ENCODE measurements at places on chromosomes 1 and 21.
A peak's percentile ranks its signal among the peaks of the same experiment; 100 is the strongest.

- no peak for DNase-seq
Measured at GRCh38 chr1:225825607-225826007, 15.7 kb downstream of the EPHX1 start.

DNA sequence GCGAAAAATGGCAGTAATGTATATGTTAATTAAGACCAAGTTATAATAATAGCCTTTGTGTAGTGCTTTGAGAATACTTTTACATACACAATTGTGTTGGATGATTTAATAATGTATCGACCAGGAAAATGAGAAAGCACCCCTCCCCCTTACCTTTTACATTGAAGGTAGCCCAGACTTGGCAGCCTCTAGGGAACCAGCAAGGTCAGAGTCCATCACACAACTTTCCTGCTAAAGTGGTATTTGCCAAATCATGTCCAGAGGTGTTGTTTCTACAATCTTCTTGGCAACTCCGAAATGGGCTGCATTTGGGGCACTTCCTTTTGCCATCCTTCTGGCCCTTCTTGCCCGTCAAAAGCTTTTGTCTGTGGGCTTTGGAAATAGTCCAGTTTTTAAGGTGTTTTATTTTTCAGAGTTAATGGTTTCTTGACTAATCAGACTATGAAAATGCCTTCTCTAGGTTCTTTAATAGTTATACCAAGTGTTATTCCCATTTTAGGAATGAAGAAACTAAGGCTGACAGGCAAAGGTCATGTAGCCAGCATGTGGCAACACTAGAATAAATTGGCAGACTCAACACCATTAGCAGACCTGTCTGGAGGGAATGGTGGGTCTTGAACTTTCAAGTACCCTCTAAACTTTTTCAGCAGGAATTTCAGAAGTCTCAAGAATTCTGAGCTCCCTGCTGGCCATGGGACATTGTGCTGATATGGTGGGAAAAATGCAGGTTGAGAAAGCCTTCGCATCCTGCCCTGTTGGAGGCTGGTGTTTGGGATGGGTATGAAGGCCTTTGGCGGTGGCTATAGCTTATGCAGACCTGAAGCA is 6.8 kb downstream of the ATP1A1 start:
- no peak for DNase-seq

DNA sequence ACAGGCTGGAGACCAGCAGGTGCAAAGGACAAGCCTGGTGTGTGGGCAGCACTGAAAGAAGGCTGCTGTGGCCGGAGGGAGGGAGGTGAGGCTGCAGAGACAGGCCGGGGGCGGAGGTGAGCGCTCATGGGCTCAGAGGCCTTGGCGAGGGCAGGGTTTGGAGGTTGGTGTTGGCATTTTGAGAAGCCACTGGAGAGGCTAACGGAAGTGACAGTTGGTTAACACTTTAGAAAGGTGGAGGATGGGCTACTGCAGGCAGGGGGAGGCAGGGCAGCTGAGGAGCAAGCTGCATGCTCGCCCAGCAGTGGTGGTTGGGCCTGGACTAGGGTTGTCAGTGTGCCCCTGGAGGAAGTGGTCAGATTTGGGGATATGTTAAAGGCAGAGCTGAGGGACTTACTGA is 37.5 kb downstream of the QSOX1 start:
- peak; percentile 73 for DNase-seq

DNA sequence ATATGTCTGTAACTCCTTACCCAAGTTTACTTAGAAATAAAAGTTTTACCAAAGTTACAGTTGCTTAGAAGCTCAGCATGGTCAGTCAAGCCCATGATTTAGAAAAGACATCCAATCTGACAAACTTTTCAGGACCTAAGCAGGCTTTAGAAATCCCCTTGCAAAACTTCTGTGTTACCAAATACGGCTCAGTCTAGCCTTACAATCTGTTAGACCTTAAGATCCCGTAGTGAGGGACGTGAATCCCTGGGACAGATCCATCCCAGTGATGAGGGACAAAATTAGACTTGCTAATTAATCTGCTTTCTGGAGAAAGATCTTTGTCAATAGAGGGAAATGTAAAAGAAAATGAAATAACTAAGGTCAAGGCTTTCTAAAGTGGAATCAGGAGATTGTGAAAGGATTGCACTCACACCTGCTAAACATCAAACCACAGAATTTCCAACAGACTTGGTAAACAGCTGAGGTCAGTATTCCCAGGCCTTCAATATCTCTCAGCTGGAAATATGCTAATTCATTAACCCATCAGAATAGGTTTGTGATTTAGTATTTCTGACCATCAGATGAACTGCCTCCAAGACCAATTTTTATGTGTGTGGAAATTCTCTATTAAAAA is 375.3 kb downstream of the DUSP10 start:
- no peak for DNase-seq

DNA sequence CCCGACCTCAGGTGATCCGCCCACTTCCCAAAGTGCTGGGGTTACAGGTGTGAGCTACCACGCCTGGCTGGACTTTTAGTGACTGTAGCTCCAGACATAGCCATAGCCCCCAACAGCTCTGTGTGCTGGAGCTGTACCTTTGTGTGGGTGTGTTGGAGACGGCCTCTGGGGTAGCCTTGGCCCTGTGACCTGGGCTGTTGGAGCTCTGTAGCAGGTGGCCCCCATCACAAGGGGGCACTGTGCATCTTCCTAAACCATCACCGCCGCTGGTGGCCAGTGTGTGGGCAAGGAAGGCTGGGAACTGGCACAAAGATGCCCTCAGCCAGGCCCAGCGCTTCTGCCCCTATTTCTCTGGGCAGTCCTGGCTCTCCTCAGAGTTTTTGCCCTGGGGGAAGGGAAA is 38.4 kb upstream of the FOXO6 start:
- DNase-seq = peak; percentile 26

- DNase-seq = no peak
Measured at GRCh38 chr1:216212826-216213225, 210.4 kb downstream of the USH2A start.

DNA sequence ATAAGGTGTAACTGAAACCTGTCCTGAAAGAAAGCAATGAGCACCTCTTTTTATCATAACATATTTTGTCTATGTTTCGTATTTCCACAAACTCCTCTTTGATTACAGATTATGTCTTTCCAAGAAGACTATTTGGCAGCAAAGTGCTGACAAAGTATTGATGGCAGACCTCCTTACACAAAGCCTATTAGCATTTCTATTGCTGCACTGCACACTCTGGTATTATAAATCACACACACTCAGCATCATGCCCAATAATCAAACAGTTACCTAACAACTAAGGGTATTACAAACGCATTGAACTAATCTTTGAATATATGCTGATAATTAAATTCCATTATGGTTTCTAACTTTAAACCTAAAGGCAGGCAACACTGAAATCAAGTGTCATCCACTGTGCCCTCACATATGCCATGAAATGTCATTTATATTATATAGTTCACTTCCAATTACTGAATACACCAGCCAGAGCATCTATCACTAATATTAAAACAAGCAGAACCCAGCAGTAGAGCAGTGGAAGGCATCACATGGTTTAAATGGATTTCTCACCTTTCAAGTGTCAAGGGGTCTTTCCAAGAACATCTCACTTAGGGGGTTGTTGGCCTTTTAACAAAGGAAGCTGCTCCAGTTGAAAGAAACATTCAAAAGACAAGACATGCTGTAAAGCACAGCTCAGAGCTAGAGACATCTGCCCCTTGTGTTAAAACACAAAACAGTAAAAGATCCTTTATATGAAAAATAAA is 239.1 kb downstream of the RERE start:
- DNase-seq = no peak

DNA sequence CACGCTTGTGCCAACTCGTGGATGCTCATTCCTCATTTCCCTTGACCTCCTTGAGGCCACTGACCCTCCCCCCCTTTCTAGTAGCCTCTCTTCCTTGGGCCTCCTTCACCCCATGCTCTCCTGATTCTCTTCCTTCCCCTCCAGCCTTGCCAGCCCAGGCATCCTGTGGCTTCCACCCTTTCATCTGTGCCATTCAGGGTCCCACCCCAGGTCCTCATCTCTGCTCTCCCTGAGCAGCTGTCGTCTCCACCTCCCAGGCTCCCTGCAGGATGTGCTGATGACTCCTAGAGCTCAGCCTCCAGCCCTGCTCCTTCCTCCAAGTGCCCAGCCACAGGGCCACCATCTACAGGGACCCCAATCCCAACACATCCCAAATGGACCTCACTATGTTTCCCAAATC is 197.4 kb downstream of the GRIK3 start:
- no peak for DNase-seq

DNA sequence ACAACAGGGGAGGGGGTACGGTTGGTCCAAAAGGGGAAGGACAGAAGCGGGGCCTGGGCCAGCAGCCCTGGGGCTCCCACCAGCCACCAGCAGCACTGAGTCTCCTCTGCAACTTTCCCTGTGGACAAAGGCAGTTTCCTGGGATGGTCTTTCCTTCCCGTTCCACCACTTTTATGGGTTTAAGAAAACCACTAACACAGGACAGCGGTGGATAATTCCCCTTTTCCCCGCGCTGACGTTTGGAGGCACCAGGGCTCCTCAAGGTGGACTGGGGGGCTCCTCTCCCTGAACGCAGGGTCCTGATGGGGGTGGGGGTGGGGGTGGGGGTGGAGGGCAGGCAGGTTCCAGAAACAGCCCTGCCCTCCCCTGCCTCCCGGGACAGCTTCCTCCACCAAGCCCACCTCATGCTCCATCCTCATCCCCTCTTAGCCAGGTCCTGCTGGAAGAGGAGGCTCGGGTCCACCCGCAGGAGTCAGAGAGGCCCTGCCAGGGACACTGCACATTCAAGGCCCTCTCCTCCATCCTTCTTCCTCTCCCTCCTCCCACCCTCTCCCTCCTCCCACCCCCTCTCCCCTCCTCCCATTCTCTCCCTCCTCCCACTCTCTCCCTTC is 4.8 kb upstream of the COL6A1 start:
- no peak for DNase-seq

- DNase-seq = no peak
Measured at GRCh38 chr1:161740921-161741320, 8.7 kb upstream of the DUSP12 start.

GRCh38 chr1:234504969-234505768 is 26.2 kb upstream of the TARBP1 start:
- no peak for DNase-seq

GRCh38 chr21:17779980-17780379 is 39.2 kb downstream of the C21orf91 start:
- DNase-seq = no peak

DNA sequence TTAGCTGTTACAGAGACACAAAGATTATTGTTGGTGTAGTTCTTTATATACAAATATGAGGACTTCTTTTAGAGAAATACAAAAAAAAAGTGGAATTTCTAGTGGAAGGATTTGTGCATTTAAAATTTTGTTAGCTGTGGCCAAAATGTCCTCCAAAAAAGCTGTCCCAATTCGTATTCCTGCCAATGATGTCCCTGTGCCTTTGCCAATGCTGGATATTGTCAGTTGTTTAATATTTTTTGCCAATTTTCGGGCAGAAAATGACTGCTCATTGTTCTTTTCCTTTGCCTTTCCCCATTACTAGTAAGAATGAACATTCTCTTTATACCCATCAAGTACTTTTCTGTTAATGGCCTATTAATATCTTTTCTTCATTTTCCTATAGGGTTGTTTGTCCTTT is 110.0 kb upstream of the HOOK1 start:
- no peak for DNase-seq

DNA sequence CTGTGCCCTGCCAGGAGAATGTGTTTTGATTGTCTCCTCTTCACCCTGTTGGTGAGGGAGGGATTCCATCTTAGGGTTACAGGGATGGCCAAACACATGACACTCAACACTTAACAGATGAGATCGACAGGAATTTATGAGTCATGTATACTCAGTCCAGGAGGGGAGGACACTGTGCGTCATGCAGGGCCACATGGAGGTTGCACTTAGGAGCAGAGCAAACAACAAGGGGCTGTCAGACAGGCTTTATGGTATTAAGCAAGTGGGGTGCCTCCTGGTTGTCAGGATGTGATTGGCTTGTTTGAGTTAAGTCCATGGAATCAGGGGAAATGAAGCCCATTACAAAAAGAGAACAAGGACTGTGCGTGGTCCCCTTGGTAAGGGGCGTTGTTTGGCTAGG is 26.9 kb downstream of the EDARADD start:
- DNase-seq = no peak

DNA sequence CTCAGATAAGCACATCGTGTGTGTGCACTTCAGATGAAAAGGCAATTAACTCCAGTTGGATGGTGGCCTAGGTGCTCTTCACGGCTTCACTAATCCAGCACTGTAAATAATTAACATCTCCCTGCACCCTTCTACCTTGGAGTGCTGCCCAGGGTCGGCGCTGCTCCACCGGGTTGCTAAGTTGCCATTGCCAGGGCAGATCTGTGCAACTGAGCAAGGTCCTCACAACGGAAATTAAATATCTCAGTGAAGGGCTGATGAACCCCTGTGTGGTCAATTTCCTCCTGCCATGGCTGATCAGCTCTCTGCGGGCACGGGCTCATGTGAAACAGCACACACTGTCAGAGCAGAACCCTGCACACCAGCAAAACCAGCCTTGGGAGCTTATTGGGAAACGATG is 63.2 kb downstream of the SYDE2 start:
- DNase-seq = no peak

DNA sequence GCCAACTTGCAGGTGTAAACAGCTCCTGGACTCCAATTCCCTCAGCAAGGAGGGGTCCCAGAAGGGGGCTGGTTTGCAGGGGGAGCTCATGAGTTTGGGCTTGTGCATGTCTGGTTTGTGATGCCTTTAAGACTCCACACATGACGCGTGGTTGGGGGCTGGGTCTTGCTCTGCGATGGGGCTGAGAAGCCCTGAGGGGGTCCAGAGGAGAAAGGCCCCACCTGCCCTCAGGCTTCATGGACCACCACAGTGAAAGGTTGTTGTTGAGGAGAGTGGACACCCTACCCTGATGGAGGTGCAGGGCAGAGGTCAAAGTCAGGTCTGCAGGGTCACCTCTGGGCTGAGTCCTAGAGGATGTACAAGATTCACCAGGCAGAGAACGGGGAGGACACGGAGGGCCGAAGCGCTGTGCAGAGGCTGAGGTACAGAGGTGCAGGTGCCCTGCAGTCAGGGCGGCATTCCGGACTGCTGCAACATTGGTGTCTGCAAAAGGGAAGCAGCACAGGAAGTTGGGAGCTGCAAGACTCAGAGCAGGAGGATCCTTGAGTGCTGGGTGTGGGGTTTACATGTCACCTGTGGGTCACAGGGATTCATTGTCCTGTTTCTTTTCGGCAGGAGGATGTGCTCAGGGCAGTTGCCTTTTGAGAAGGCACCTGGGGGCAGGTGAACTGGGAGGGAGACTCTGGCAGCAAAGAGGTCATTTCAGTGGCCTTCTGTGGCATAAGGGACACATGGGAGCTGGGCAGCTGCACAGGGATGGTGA is 399.4 kb downstream of the PTPRU start:
- DNase-seq = no peak

DNA sequence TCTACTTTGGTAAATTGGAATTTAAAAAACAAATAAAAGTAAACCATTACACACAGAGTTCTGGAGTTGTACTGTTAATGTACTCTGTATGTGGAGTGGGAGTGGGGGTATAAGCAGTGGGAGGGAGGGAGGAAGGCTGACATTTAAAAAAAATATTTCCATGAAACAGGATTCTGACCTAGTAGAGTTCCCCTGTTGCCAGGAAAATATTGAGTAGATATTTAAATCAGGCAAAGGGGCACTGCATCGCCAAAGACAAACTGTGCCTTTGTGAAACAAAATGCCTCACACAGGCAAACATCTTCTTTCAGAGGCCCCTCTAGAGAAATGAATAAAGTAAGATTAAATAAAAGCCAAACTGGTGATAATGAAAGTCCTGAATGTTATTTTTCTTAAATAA is 87.8 kb downstream of the ERG start:
- no peak for DNase-seq
